Testis (tissue), 5 donors: ENCODE measurements at places on chromosomes 4 and X.

- DNase-seq = no peak
Observed at GRCh38 chr4:173461170-173461569, 62.3 kb upstream of the SCRG1 start.

- no peak for DNase-seq
Observed at GRCh38 chr4:7711307-7711963, 228.2 kb downstream of the AFAP1 start.

- DNase-seq = no peak
Observed at GRCh38 chr4:45578874-45579273, 545.0 kb downstream of the GABRG1 start.

- DNase-seq = no peak
Observed at GRCh38 chr4:110248831-110249253, 50.4 kb upstream of the ELOVL6 start.

GRCh38 chrX:129842510-129843208 lies 1.0 kb downstream of the ZDHHC9 start:
- peak; percentile 16 for DNase-seq

GRCh38 chr4:54268151-54268550 lies 39.1 kb downstream of the PDGFRA start:
- DNase-seq = no peak

- no peak for DNase-seq
Observed at GRCh38 chr4:145788755-145789154, 108.8 kb downstream of the C4orf51 start.

GRCh38 chrX:17039826-17040225 lies 93.4 kb downstream of the REPS2 start:
- DNase-seq = no peak

- no peak for DNase-seq
Observed at GRCh38 chr4:120043828-120044227, 22.8 kb downstream of the MAD2L1 start.

DNA sequence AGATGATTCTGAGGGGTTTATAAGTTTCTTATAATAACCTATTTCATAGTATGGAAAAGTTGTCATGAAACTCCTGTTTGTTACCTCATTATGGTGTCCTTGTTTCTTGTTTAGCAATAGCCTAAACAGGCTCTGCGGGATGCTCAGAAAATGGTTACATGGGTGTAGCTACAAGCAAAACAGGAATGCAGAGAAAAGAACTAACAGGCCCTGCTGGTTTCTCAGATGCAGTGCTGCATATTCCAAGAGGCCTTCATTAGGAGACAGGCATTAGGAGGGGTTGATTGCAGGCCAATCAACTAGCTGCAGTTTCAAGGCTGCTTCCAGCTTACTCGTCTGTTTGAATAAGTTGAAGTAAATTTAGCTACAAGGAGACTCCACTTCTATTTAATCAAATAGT lies 37.6 kb upstream of the HPGD start:
- no peak for DNase-seq

GRCh38 chr4:110550260-110550659 lies 72.6 kb downstream of the PITX2 start:
- no peak for DNase-seq

GRCh38 chr4:127509155-127509554 lies 123.6 kb upstream of the INTU start:
- no peak for DNase-seq

DNA sequence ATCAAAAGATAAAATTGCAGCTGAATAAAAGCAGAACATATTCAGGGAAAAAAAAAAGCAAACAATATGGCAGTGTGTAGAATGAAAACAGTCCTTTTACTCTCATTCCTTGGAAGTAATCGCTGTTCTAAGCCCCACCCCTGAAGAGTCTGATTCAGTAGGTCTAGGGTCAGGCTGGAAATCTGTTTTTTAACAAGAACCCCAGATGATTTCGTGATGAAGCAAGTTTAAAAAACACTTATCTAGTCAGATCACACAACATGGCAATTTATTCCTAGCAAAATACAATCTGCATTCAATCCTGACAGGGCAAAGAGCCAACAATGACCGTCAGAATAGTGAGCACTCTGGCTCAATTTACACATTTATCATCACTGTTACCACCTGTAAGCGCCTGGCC lies 16.1 kb downstream of the FAM120C start:
- DNase-seq = no peak

GRCh38 chr4:75391489-75392166 lies 122.6 kb downstream of the RCHY1 start:
- DNase-seq = no peak

GRCh38 chrX:116009861-116010710 lies 160.5 kb upstream of the AGTR2 start:
- peak; percentile 13 for DNase-seq

GRCh38 chr4:173448103-173448502 lies 49.2 kb upstream of the SCRG1 start:
- peak; percentile 80 for DNase-seq

DNA sequence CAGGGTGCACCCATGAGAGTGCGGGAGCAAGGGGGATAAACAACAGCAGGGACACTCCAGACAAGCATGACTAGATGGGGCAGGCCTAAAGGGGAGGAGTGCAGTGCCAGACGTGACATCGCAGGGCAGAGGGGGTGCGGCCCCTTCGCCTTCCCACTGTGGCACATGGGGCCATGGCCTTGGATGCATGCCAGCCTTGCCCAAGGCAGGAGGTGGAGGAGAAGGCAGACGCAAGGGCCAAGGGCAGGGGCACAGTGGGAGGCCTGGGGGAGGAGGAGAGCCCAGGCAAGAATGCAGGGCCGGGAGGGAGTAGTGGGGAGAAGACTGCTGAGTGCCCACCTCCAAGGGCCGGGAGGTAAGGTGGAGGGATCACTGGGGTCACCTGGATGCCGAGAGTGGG lies 21.6 kb downstream of the PNMA6E start:
- no peak for DNase-seq

DNA sequence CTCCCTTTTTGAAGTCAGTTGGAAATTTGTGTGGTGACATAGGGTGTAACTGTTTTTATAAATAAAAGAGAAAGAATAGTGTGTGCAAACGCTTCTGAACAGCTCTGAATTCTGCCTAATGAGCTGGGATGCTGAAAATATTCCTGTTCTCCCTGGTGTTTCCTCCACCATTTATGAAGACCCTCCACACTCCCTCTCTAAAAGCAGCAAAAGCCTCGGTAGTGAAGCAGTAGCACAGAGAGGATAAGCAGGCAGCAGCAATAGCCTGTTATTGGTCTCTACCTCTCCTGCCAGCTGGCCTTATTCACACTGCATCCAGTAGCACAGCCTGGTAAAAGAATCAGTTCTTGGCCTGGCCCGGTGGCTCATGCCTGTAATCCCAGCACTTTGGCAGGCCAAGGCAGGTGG lies 406.1 kb downstream of the IQCM start:
- no peak for DNase-seq

DNA sequence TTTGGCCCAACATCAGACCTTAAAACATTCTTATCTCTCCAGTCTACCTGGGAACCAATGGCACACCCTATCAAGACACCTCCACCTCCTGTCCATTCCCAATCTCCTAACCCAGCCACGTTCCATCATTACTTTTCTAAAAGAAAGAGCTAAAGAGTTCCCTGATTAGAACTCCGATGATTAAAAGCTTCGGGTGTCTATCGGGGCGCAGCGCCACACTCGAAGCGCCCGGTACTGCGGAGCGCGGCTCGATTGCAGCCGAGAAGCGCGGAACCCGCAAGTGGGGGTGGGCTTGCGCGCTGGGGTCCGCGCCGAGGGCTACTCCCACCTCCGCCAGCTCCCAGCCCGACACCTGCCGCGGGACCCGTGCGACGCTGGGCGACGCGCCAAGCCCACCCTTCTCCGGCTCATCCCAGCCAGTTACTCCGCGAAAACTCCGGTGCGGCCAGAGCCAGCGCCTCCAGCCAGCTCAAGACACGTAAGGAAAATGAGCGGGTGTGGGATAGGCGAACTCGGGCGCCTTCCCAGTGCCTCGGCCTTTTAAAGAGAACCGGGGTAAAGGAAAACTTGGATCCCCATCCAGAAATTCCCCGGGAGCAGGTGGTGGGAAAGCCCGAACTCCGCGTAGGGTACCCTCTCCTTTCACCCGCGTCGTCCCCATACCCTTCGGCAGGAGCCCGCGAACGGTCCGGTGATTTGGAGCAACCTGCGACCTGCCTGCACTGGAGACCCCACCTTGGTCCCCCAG lies 593 bp downstream of the NPY1R start:
- peak; percentile 57 for DNase-seq

DNA sequence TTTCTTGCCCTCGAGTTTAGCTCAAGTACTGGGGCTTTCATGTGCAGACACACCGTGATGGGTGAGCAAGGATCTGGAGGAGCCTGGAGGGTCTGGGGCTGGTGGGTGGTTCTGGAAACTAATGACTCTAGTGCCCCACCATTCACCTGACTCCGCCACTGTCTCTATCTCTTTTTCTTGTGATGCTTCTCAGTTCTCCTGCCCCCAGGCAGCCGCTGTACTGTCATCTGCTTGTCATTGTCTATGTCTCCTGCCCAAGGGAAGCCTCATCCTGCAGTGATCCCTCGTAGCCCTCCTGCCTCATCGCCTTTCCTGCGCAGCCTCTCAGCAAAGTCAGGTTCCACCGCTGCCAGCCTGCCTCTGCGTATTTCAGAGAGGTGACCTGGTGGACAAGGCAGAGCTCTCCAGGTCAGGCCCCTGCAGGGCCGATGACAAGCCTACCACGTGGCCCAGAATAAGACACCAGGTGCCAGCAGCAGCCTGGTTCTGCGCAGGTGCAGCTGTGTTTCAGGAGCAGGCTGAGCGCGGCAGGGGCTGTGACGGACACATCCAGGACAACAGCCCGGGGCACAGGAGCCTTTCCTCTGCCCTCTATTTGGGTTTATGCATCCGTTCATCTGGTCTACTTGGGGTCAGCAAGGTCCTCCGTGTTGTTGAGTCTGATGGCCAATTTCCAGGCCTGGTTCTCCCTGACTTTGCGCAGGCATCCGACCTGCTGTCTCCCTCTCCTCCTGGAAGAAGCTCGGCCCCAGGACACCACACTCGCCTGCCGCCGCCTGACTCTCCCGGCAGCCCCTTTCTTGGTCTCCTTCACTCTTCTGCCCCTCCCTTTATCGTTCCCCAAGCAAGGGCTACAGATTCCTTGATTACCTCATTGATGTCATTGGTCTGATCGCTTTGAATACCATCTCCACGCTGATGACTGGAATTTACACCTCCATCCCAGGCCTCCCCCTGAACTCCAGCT lies 30.9 kb upstream of the CDKN2AIP start:
- DNase-seq = no peak

DNA sequence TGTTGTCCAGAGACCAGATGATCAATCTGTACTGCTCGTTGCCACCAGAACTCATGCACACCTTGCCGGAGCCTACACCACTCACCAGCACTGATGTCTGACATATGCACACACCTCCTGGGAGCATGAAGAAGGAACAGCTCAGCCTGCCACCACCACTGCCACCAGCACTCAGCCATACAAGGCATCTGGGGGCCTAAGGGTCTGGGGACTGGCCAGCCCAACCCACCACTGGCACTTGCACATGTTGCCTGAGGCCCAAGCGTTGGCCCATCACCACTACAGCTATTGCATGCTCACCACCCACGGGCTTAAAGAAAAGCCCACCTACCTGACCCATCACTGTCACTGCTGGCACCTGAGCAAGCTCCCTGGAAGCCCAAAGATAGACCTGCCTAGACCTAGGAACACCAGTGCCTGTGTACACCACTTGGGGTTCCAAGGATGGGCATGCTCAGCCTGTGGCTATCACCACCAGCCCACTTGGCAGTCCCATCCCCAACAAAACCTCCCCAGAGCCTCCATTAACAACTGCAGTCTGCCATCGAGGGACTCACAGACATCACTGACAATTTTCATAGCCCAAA lies 174.3 kb upstream of the GRID2 start:
- no peak for DNase-seq

- DNase-seq = no peak
Observed at GRCh38 chrX:9859711-9860555, 73.7 kb downstream of the SHROOM2 start.

DNA sequence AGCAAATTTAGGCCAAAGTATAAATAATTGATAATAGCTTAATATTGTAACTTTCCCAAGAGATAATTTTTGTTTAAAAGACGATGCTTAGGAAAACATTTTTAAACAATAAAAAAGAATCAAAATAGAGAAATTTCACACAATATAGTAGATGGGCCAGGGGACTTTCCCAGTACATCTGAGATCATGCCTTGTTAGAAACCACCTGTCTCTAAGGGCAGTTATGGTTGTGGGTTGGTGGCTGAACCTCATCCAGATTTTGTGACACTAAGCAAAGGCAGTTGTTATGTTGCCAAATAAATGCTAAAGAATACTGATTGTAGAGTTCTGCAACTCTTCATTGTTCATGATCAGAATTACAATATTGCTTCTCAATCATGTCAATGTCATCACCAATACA lies 270.6 kb downstream of the BANK1 start:
- DNase-seq = no peak

DNA sequence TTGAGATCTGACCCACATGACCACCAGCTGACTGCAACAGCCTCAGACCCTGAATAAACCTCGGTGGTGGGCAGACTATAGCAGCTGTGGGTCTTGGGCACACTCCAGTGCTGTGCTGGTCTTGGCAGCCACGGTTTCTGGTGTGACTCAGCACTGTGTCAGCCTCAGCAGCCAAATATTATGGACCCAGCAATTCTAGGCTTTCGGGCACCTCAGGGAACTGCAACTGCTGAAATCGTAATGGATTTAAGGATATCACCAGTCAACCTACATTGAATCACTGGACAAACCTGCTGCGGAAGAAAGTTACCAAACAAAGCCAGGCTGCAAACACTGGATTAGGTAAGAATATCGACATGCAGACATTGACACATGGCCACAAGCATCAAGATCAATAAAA lies 10.5 kb upstream of the UBE2NL start:
- no peak for DNase-seq

GRCh38 chr4:113645771-113646441 lies 115.6 kb downstream of the CAMK2D start:
- no peak for DNase-seq

GRCh38 chr4:89661173-89661899 lies 175.6 kb downstream of the SNCA start:
- DNase-seq = no peak

GRCh38 chr4:10582059-10582686 lies 102.4 kb downstream of the CLNK start:
- peak; percentile 77 for DNase-seq

DNA sequence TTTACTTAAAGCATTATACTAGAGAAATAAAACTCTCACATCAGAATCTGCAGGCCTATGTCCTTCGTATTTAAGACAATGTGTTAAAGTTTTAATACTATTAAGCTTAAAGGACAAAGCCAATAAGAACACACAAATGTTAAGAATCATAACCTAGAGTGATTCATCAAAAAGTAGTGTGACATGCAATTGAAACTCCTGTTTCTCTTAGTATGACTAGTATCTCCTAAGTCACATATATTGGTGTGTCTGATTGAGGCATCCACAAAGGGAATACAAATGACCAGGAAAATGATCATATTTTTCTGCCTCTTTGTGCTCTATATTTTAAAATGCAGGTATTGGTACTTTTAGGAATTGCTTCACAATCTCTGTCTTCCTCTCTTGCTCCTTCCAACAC lies 23.8 kb downstream of the GPRASP3 start:
- no peak for DNase-seq

GRCh38 chrX:154373340-154374306 lies 811 bp downstream of the FLNA start:
- peak; percentile 76 for DNase-seq
